Kidney (tissue), 22 donors: ENCODE measurements at places on chromosomes 16 and 17. TPM values are rescaled to one million over a fixed set of nuclear protein-coding genes. Genes with fewer than 3 reads are reported as not detected.
A peak's percentile ranks its signal among the peaks of the same experiment; 100 is the strongest.

GRCh38 chr16:26905336-26905735 is 161.4 kb upstream of the C16orf82 start:
- no peaks in the 10 kb centered on the region for H3K36me3 ChIP-seq
- no peak overlapping the region for H3K4me3 ChIP-seq
- no peak overlapping the region for H3K27ac ChIP-seq
- no peaks in the 10 kb centered on the region for H3K27me3 ChIP-seq
- H3K4me1 ChIP-seq: no peaks in the 10 kb centered on the region

DNA sequence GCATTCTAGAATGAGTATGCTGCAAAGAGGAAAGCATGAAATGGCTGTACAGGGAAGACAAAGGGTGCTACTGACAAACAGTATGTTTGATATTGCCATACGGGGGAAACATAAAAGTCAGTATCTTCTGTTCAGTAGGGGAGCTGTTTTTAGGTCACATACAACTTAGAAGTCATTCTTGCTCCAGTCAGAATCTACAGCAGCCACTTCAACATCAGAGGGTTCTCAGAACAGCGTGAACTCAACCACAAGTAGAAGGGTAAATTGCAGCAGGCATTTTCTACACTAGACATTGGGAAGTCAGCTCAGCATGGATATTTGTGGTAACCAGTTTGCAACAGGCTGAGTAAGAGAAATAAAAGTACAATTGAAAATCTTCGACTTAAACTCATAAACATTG is 1241.8 kb upstream of the GOT2 start:
- H3K27ac ChIP-seq: no peak overlapping the region
- H3K4me3 ChIP-seq: no peak overlapping the region
- no peak for DNase-seq
- no peaks in the 10 kb centered on the region for H3K36me3 ChIP-seq
- no peaks in the 10 kb centered on the region for H3K4me1 ChIP-seq
- H3K27me3 ChIP-seq: no peaks in the 10 kb centered on the region

DNA sequence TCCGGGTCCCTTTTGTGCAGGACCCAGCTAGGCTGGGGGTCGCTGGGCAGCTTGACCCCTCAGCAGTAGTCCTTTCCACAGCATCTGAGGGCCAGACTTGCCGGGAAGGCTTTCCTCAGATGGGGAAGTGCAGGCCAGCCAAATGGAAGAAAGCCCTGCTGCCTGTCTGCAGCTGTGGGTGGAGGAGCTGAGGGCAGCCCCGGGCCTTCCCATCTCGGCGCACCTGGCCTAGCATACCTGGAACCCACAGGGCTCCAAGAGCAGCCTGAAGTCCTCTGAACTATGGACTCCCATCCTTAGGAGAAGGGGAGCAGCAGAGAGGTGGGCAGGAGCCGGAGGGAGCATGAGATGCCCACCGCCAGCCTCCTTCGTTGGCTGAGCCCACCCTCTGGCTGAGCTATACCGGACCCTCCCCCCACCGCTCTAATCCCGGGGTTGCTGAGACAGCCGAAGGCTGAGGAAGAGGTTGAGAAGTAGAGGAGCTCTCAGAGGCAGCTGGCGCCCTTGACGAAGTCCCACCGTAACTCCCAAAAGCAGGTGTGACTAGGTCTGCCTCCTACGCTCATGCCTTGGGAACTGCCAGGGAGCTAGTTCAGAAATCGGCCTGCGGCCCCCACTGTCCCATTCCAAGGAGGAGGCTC is 13.2 kb downstream of the UBALD2 start:
- no peak overlapping the region for H3K27ac ChIP-seq
- no peaks in the 10 kb centered on the region for H3K27me3 ChIP-seq
- H3K4me1 ChIP-seq: no peaks in the 10 kb centered on the region
- H3K36me3 ChIP-seq: no peaks in the 10 kb centered on the region
- no peak overlapping the region for H3K4me3 ChIP-seq

DNA sequence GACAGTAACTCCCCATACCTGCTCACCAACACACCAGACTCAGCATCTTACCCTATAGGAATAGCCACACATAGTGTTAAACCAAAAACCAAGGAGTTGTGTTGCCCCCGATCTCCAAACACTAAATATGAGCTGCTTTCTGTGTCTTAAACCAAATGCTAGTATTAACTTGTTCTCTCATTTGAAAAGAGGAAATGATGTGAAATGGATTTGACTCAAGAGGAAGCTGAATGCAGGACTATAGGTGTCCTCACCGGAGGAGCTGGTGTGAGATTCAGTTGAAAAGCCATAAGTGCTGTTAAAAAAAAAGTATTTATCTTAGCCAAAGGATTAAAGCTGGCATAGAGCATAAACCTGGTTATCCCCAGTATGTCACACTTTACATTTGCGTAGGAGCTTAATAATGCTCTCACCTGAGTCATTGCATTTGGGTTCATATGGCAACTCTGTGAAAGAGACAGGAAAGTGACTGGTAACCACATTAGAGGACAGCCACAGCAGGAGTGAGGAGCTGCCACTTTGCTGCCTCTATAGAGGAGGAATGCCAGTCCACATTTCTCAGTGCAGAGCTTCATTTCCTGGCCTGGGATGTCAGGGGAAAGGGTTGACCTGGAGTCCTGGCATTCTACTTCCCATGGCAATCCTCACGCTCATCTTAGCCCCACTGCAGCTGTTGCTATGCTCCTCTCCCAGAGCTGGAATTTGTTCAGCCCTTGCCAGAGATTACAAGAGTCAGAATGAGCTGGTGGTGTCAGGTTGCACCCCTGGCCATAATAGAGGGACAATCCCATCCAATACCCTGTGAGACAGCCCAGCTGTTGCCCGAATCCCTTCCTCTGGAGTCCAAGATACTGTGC is 143.3 kb upstream of the ANKFN1 start:
- H3K27me3 ChIP-seq: no peaks in the 10 kb centered on the region
- H3K36me3 ChIP-seq: no peaks in the 10 kb centered on the region
- no peak overlapping the region for H3K27ac ChIP-seq

GRCh38 chr16:55571-56136 is 2.0 kb downstream of the SNRNP25 start:
- no peak for DNase-seq
- H3K36me3 ChIP-seq: peaks cover 20% of the 10 kb centered on the region
- H3K27me3 ChIP-seq: no peaks in the 10 kb centered on the region
- H3K4me1 ChIP-seq: no peaks in the 10 kb centered on the region
- no peak overlapping the region for H3K27ac ChIP-seq

GRCh38 chr17:75777296-75777922 is 7.2 kb upstream of the UNK start:
- H3K27ac ChIP-seq: no peak overlapping the region
- H3K27me3 ChIP-seq: no peaks in the 10 kb centered on the region
- no peak for DNase-seq
- H3K4me3 ChIP-seq: peak overlapping the region; percentile 86
- peaks cover 25% of the 10 kb centered on the region for H3K36me3 ChIP-seq
- no peaks in the 10 kb centered on the region for H3K4me1 ChIP-seq

GRCh38 chr17:43411749-43412148 is 13.0 kb downstream of the ARL4D start:
- no peaks in the 10 kb centered on the region for H3K27me3 ChIP-seq
- H3K36me3 ChIP-seq: no peaks in the 10 kb centered on the region
- H3K4me3 ChIP-seq: no peak overlapping the region

DNA sequence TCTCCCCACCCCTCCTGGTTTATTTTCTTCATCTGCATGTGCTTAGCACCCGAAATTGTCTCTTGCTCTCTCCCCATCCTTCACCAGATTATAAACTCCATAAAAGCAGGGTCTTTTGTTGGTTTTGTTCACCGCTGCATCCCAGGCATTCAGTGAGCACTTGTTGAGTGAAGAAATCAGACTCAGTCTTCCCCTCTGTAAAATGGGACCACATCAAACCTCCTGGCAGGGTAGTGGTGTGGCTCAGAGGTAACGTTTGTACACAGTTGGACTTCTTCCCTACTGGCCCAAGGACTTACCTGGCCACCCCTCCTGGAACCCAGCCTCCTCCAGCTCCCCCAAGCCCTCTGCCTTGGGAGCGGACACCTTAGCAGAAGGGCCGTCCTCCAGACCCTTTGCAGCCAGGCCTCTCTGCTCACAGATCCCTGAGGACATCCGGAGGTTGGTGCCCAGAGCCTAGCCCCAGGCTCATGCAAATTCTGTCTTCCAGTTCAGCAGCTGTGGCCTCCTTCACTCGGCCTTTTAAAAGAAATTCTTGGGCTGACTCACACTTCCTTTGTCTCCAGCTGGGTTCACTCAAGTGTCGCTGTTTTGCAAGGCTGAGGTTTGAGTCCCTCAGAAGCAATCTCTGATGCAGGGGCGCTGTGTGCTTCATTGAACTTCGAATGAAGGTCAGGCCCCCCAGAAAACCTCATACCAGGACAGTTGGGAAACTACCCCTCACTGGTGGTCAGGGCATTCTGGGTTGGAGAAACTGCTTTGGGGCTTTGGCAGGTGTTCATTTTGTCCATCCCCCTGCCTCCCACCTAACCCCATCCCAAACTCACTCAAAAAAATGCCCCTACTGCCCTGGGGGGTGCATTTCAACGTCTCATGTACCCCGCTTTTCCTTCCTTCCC is 16.8 kb upstream of the RMI2 start:
- H3K27me3 ChIP-seq: no peaks in the 10 kb centered on the region
- no peaks in the 10 kb centered on the region for H3K36me3 ChIP-seq
- peak; percentile 95 for DNase-seq
- peak overlapping the region; percentile 32 for H3K27ac ChIP-seq

DNA sequence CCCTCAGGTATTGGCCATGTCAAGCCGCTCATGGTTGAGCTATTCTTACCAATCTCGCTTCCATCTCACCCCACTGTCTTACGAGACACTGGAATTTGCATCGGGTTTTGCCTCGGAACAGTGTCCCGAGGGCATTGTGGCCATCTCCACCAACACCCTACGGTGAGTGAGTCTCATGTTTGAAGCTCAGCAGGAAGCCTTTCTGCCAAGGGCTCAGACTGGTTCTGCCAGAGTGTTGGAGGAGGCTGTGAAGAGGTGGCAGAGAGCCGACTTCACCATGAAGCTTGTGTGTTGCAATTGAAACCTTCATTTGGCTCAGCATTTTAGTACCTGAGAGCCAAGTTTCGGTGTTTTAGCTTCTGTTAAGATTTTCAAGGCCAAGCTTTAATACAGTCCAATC is 38.0 kb downstream of the SF3B3 start:
- no peaks in the 10 kb centered on the region for H3K27me3 ChIP-seq
- H3K36me3 ChIP-seq: peaks cover 77% of the 10 kb centered on the region
- no peak overlapping the region for H3K4me3 ChIP-seq
- no peak for DNase-seq

- no peaks in the 10 kb centered on the region for H3K27me3 ChIP-seq
- H3K4me1 ChIP-seq: peaks cover 6% of the 10 kb centered on the region
- H3K27ac ChIP-seq: no peak overlapping the region
- H3K4me3 ChIP-seq: no peak overlapping the region
- DNase-seq: no peak
These were observed 93.1 kb downstream of the PITPNC1 start for GRCh38 chr17:67470163-67470562.

DNA sequence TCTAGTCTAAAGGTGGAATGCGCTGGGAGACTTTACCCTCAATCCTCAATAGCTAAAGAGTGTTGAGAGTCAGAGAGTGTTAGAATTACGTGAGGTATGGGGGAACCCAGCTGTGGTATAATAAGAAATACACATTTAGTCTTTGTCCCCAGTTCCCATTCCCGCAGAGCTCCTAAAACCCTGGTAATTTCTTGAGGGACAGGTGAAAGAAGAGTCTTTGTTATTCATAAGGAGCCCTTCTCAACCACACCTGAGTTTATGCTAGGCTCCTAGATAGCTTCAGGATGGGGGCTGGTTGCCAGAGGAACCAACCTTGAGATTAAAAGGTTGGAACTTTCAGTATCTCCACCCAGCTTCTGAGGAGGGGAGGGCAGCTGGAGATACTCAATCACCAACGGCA is 5.8 kb downstream of the ZNF18 start:
- no peak for DNase-seq
- H3K4me1 ChIP-seq: no peaks in the 10 kb centered on the region
- no peak overlapping the region for H3K4me3 ChIP-seq
- no peaks in the 10 kb centered on the region for H3K36me3 ChIP-seq
- no peak overlapping the region for H3K27ac ChIP-seq

GRCh38 chr16:89881368-89881730 is 8.0 kb downstream of the TCF25 start:
- H3K4me1 ChIP-seq: no peaks in the 10 kb centered on the region
- DNase-seq: no peak
- H3K27ac ChIP-seq: no peak overlapping the region
- H3K4me3 ChIP-seq: no peak overlapping the region
- H3K36me3 ChIP-seq: peaks cover 33% of the 10 kb centered on the region
- no peaks in the 10 kb centered on the region for H3K27me3 ChIP-seq

DNA sequence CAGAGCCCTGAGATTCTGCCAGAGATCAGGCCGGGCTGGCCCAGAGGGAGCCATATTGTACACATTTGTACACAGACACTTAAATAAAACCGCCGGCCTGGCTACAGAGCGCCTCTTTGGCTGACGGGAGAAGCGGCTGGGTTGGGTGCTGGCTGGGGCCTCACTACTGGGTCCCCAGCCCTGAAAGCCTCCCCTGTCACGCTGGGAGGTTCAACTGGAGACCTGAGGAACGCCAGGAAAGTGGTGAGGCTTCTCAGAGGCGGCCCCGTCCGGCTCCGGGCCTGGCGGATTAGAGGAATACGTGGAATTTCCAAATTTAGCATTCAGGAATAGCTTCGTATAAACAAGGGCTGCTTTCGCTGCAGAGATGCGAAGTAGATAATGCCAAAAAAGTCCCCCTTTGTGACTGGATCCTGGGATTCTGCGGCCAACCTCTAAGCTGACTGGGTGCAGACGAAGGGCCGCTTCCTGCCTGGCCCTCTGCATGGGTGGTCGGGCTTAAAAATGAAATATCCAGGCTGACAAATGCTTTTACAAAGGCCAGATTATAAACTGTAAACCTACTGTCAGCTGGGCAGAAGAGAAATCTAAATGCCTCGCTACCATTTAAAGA is 252.4 kb downstream of the IRF8 start:
- no peaks in the 10 kb centered on the region for H3K36me3 ChIP-seq
- H3K27ac ChIP-seq: no peak overlapping the region
- H3K27me3 ChIP-seq: no peaks in the 10 kb centered on the region
- H3K4me3 ChIP-seq: no peak overlapping the region
- DNase-seq: no peak

HLF gene
- polyA plus RNA-seq: 9.1 TPM

AGRP gene
- polyA plus RNA-seq: 2.7 TPM

MAPT gene
- 15.4 TPM for polyA plus RNA-seq
